ENCODE measurements at places on chromosomes 11 and 22.

DNA sequence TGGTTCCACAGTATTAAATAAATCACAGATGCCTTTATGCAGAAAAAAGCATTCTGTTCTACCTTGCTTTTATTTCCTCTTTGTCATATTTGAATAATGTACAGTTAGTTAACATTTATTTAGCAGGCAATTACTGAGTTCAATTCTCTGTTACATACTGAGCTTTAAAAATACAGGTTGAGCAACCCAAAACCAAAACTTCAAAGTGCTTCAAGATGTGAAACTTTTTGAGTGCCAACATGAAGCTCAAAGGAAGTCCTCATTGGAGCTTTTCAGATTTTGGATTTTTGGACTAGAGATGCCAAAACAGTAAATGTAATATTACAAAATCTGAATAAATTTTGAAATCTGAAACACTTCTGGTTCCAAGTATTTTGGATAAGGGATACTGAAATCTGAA, 54.1 kb downstream of the PDHX start:
- no peak for DNase-seq

DNA sequence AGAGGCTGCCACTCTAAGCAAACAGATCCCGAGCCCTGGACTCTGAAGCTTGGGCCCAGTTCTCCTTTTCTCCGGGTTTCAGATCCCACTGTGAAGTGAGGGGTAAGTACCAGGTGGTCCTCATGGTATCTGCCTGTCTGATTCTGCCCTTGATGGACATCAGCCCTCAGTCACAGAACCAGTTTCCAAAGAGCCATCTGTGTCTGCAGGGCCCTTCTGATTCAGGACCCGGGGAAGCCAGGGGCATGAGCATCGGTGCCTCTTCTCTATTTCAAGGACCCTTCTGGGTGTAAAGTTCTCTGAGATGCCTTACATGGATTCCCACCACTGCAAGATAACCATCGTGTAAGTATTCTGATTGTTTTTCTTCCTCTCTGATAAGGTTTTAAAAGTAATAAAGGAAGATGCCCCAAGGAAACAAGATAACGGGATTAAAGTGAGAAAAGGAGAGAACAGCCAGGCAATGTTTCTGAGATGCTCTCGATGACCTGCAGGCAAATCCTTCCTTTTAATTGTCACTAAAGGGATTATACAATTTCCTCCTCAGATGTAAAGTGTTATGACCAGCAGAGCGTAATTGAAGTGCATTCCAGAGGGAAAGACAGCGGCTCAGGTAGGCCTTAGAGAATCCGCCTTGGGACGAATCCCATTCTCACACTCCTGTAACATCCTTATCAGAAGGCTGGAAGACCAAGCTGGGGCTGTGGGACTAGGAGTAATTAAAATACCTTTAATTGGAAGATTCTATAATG, 924.3 kb downstream of the TBC1D22A start:
- no peak for DNase-seq

DNA sequence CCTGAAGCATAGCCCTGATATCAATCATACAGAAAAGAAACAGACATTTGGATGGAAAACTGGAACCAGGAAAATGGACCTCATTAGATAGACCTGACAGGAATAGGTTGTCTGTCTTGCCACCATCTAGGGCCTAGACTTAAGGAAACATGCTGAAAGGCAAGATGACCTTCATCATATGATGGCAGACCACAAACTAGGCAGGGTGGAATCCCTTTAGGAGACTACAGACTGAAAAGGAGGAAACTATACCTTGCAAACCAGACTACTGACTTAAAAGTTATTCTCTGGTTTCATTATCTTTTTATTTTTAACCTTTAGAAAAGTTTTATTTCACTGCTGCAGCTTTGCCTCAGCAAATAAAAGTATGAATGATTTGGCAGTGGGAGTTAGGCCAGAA, 20.3 kb downstream of the SBF2 start:
- no peak for DNase-seq

DNA sequence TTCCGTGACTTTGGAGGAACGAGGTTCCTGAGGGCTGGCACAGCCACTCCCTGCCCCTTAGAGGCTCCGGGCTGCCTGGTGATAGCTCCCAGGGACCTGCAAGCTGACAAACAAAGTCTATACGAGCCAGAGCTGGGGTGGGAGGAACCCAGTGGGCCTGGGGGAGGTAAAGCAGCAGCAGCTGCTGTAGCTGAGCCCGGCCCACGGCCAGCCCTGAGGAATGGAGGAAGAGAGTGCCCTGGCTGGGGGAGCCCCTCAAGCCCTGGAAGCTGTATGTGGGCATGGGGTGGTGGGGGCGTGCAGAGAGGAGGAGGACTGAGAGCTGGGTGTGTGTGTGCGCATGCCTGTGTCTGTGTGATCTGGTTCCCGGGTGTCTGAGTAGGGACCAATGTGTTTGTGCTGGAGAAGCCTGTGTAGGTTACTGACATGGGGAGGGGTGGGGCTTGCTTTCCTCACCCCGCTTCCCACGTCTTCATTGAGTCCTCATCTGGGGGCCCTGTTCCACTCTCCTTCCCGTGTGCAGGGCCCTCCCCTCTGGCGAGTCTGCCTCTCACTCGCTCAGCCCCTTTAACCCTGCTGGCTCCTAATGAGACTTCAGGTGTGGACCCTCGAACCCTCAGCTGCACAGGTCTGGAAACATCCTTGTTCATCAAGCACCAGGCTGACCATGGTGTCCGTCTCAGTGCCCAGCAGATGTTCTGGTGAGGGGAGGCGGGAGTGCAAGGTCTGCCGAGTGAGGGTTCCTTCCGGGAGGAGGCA, 10.8 kb downstream of the ST3GAL4 start:
- DNase-seq: no peak

DNA sequence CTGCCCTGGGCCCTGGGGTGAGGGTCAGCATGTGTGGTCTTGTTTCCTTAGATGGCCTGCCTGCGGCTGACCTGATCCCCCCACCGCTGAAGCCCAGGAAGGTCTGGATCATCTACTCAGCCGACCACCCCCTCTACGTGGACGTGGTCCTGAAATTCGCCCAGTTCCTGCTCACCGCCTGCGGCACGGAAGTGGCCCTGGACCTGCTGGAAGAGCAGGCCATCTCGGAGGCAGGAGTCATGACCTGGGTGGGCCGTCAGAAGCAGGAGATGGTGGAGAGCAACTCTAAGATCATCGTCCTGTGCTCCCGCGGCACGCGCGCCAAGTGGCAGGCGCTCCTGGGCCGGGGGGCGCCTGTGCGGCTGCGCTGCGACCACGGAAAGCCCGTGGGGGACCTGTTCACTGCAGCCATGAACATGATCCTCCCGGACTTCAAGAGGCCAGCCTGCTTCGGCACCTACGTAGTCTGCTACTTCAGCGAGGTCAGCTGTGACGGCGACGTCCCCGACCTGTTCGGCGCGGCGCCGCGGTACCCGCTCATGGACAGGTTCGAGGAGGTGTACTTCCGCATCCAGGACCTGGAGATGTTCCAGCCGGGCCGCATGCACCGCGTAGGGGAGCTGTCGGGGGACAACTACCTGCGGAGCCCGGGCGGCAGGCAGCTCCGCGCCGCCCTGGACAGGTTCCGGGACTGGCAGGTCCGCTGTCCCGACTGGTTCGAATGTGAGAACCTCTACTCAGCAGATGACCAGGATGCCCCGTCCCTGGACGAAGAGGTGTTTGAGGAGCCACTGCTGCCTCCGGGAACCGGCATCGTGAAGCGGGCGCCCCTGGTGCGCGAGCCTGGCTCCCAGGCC, 12.7 kb downstream of the TMEM121B start:
- no peak for DNase-seq

DNA sequence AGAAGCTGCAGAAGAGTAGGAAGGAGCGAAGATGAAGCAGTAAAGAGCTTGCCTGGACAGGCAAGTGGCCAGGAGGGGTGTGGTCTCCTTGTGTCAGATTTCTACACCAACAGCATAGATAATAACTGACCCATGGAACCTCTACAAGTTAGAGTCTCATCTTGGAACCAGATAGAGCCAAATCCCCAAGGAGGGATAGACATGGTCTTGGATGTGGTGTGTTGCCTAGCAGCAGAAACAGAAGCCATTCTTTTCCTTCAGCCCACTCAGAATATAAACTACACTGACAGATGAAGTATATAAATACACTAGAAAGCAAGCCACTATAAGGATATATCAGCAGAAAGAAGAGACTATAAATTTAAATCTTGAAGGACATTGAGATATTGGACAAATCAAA, 4.3 kb upstream of the CARD16 start:
- DNase-seq: no peak

- no peak for DNase-seq
Observed at GRCh38 chr11:130819625-130820024, 96.7 kb downstream of the SNX19 start.

- no peak for DNase-seq
Observed at GRCh38 chr11:66281776-66282467, 3.9 kb downstream of the CNIH2 start.

DNA sequence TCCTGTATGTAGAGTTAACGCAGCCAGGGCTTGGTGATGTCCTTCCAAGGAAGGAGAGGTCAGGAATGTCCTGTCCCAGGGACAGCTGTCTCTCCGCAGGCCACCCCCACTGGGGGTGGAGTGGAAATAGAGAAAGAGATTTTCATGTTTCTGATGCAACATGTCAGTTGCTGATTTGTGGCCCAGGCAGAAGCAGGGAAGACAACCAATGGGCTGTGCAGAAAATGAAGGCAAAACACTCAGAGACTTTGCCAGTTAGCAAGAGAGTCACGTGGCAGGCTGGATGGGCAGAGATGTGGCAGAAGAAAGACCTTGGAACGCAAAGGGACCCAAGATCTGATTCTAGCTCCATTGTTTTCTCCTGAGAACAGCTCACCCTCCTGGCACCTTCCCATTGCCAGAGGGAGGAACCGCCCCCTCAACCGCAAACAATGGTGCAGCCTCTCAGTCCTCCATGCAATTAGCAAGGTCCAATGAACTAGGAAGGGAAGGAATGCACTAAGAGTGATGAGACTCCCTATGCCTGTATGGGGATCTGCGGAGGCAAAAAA, 71.0 kb downstream of the SYN3 start:
- no peak for DNase-seq

- no peak for DNase-seq
Observed at GRCh38 chr22:47129902-47130635, 367.6 kb downstream of the TBC1D22A start.

GRCh38 chr11:3159296-3160190, 5.6 kb downstream of the OSBPL5 start:
- DNase-seq: no peak
